A549 treated with Mapracorat at 1 μM for 4 hours (cell line): ENCODE measurements at places on chromosomes 2 and 18. TPM values are rescaled to one million over a fixed set of nuclear protein-coding genes. Genes with fewer than 3 reads are reported as not detected.

Gene RIT2
- not detected in 5 replicates for total RNA-seq

Gene GPBAR1
- 0.09 to 0.42 TPM (median 0.28 TPM) in 5 replicates for total RNA-seq

Gene CTLA4
- total RNA-seq, result not detected in 5 replicates

Gene ARHGAP25
- total RNA-seq, result 0.08 to 0.34 TPM (median 0.20 TPM) in 5 replicates

Gene SERPINB11
- 0.20 TPM in 1 of 5 replicates, not detected in the others for total RNA-seq

Gene MOGAT1
- total RNA-seq, result not detected in 5 replicates

Gene SERPINB10
- total RNA-seq, result not detected in 5 replicates

Gene ECEL1
- 0.08 to 0.41 TPM (median 0.19 TPM) in 5 replicates for total RNA-seq

Gene LHCGR
- not detected in 5 replicates for total RNA-seq

Gene LINC00305
- not detected in 5 replicates for total RNA-seq

Gene ADGRF3
- total RNA-seq, result 0.04 to 0.28 TPM (median 0.13 TPM) in 4 of 5 replicates, not detected in the other

Gene MAL
- 0.12 to 0.21 TPM in 2 of 5 replicates, not detected in the others for total RNA-seq

Gene PRADC1
- total RNA-seq, result 17.4 to 26.8 TPM (median 25.3 TPM) in 5 replicates

Gene STPG4
- not detected in 5 replicates for total RNA-seq

Gene SCYGR6
- total RNA-seq, result not detected in 5 replicates

Gene CDCA7
- 39.8 to 49.4 TPM (median 48.3 TPM) in 5 replicates for total RNA-seq

Gene TMEM37
- 1.4 to 2.6 TPM (median 2.1 TPM) in 5 replicates for total RNA-seq

Gene TUBA3E
- 2.4 to 3.8 TPM (median 3.3 TPM) in 5 replicates for total RNA-seq

Gene PCBP1
- 360 to 418 TPM (median 397 TPM) in 5 replicates for total RNA-seq

Gene INHBB
- total RNA-seq, result 16.3 to 29.2 TPM (median 20.2 TPM) in 5 replicates

Gene LTBP1
- total RNA-seq, result 19.2 to 32.6 TPM (median 29.6 TPM) in 5 replicates

Gene SALL3
- not detected in 5 replicates for total RNA-seq

Gene ALKAL2
- not detected in 5 replicates for total RNA-seq

Gene DSG1
- not detected in 5 replicates for total RNA-seq

Gene PDE1A
- 0.11 to 0.15 TPM (median 0.12 TPM) in 4 of 5 replicates, not detected in the other for total RNA-seq

Gene FKBP1B
- total RNA-seq, result 10.6 to 12.7 TPM (median 11.5 TPM) in 5 replicates

Gene CRIM1
- 120 to 184 TPM (median 148 TPM) in 5 replicates for total RNA-seq

Gene CFAP210
- total RNA-seq, result 0.27 to 0.81 TPM (median 0.46 TPM) in 5 replicates

Gene OBSL1
- total RNA-seq, result 16.0 to 23.3 TPM (median 21.8 TPM) in 5 replicates
